ENCODE measurements at places on chromosomes 7 and 10.

DNA sequence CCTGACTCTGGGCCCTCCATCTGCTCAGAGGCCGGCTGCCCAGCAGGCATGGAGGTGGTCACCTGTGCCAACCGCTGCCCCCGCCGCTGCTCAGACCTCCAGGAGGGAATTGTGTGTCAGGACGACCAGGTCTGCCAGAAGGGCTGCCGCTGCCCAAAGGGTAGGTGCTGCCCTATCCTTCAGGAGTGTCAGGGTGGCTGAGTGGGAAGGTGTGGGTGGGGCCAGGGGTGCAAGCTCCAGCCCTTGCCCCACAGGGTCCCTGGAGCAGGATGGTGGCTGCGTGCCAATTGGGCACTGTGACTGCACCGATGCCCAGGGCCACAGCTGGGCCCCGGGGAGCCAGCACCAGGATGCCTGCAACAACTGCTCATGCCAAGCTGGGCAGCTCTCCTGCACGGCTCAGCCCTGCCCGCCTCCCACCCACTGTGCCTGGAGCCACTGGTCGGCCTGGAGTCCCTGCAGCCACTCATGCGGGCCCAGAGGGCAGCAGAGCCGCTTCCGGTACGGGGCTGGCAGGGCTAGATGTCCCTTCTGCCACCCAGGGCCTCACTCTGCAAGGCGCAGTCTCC is 17.5 kb upstream of the ZNF862 start:
- DNase-seq = no peak

DNA sequence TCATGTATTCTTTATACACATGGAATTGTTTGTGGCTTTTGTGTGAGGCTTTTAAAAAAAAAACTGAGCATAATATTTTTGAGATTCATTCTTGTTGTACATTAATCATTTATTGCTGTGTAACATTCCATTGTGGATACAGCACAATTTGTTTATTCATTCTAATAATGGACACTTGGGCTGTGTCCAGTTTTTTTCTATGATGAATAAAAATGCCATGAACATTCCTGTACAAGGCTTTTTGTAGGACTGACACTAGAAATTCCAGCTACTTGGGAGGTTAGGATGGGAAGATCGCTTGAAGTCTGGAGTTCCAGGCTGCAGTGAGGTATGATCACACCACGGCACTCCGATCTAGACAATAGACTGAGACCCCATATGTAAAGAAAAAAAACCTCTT is 254.3 kb upstream of the CACNA2D1 start:
- peak; percentile 68 for DNase-seq

DNA sequence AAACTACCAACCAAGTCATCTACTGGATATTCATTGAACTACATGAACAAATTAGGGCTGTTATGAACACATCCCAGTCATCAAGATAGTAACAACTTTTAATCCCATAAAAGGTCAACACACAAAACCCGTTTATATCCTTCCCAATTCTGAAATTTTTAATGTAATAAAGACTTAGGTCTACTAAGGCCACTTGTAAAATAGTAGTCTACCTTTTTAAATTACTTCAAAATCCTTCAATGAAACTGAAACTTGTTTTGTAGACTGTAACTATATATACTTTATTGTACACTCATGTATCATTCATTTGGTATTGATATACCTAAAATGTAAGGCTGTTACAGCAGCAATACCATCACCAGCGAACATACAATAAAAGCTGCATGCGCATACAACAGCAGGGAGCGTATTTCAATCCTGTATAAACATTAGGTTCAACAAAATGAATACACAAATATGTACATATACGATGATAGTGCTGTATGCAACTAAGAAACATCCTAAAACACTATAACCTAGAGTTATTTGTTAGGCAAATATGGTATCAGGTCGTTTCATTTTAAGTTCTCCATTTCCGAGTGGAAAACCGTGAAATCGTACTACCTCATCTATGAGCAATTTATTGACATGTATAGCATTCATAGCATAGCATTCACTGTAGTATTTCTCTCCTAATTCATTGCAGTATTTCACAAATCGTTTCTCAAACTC is 973 bp downstream of the ATAD1 start:
- peak; percentile 25 for DNase-seq

DNA sequence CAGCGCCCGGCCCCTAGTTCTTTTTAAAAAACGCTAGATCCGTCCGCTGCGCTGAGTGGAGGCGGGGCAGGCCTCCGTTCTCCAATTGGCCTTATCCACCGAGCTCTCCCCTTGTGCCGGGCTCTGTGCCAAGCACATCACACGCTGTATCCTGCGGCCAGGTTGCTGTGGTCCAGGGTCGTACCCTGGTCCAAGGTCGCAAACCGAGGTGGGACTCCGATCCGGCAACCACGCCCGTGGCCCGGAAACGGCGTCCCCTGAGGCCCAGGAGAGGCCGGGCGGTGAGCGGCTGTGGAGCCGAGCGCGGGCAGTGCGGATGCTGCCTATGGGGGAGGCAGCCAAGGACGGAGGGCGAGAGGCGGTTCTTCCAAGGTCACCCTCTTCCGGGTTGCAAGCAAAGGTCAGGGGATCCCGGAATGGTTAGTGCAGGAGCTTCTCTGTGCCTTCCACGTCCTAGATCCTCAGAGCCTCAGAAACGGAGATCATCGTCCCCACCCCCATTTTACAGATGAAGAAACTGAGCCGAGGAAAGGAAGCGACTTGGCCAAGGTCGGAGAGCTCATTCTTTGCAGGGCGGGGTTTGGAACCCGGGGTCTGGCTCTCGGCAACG is 72.4 kb upstream of the LRRC4 start:
- DNase-seq = no peak

- no peak for DNase-seq
These were observed 30.0 kb downstream of the AKR1B1 start for GRCh38 chr7:134428942-134429341.

DNA sequence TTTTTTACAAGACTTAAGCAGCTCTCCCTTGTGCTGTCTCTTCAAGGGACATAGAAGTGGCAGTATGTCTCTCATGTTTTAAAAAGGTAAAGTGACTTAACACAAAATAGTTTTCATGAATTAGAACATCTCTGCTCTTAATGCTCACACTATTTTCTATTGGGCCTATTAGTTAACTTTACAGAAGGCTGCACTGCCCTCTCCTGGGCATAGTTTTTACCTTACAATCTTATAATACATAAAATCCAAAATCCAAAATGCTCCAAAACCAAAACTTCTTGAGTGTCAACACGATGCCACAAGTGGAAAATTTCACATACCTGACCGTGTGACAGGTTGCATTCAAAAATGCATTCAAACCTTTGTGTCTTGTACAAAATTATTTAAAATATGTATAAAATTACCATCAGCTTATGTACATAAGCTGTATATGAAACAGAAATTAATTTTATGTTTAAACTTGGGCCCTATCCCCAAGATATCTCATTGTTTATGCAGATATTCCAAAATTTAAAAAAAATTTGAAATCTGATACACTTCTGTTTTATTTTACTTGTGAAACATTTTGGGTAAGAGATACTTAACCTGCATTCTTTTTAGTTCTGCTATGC is 25.8 kb downstream of the TES start:
- peak; percentile 51 for DNase-seq

GRCh38 chr7:36777062-36777461 is 52.8 kb upstream of the AOAH start:
- no peak for DNase-seq

GRCh38 chr7:119028736-119029135 is 804.2 kb downstream of the ANKRD7 start:
- DNase-seq = no peak

DNA sequence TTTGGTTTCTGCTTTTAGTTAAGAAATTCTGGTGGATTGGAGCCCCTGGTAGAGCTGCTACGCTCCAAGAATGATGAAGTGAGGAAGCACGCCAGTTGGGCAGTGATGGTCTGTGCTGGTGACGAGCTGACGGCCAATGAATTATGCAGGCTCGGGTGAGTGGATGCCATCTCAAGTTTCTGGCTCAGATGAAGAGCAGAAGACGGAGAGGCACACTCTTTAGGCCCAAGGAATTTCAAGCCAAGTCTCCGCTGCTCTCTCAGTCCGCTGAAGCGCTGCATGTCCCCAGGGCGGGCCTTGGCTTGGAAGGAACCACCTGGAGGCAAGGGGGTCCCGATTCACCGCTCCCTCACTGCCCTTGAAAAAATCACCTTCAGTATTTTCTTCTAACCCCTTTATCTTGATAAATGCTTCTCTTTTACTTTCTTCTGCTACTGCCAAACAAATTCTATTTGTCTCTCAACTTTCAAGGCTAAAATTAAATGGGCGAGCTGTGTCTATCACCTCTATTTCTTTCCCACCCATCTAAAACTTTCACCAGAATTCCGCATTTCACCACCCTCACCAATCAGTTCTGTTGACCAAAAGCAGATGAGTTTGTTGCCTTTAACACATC is 74.2 kb downstream of the ARMC3 start:
- no peak for DNase-seq

- DNase-seq = no peak
These were observed 6.4 kb downstream of the ANTXRL start for GRCh38 chr10:46293228-46293627.

GRCh38 chr10:49162761-49163310 is 25.4 kb downstream of the TMEM273 start:
- DNase-seq = no peak

- peak; percentile 48 for DNase-seq
These were observed 56.8 kb upstream of the SVIL start for GRCh38 chr10:29691564-29692072.

GRCh38 chr10:105702211-105702610 is 1061.1 kb downstream of the SORCS3 start:
- no peak for DNase-seq

DNA sequence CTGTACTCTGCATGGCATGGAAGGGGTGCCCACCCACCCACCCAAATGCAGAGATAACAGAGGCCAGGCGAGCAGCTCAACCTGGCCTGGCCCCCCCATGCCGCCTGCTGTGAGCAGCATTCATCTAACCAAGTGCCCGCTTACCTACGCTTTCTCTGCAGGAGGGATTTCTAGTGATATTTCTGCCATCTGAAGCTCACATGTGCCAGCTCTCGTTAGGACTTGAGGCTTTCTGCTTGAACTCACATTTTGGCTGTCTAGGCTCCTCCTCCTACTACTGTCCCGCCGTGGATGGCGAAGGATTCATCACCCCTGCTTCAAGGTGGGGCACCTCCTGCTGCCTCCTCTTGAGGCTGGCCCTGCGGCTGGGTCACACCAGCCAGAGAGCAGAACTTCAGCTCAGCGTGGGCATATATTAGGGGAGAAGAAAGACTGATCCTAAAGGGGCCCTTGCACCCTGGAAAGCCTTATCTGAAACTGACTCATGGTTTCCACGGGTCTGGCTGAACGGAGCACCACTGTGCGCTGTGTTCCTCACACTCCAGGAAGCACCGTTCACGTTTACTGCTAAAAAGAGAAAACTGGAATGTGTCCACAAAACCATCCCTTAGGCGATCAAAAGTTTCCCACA is 45.5 kb downstream of the CTBP2 start:
- no peak for DNase-seq

DNA sequence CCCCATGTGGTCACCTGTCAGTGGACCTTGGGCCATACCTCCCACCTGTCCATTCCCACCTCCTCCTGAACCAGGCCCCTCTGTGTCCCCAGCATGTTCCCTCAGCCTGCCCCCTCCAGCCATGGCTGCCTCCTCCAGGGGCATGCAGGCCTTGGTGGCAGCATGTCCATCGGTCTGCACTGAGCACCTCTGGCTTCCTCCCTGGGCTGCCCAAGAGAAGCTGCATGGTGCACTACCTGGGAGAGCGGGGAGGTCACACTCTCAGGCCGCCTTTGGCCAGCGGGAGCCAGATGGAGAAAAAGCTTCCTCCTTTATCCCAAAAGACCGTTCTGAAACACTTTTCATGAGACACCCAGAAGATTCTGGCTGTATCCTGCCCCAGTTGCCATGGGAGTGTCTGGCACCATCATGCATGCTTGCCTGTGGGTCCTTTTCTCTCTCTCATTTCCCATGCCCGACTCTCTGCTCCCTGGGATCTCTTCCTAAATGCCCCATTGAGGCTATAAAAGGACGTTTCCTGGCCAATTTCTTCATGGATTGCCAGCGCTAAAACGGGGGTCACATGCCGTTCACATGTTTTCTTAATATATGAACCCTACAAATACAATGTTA is 45.5 kb upstream of the MGMT start:
- no peak for DNase-seq

DNA sequence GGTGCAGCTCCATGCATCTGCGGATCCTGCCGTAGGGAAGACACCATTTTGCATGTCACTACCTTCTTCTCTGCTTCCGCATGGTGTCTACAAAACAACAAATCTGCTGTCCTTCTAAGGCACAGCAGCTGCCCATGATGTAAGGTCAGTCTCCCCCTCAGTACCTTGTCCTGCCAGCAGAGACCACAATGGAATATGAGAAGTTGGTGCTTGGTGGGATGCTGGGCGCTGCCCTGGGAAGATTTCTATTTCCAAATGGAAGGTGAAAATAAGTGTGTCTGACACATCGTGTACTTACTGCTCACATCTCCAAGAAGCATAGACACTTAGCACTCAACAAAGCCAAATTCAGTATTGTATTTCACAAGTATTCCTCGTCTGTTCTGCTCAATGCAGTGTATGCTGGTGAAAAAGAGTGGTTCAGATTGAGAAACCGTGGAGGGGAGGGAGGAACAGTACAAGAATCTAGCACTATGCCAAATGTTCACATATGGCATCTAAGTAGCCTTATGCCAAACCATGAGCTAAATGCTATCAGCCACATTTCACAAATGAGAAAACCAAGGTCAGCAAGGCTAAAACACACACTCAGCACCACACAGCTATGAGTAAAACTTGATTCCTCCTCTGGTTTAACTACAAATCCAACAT is 95.0 kb downstream of the GRB10 start:
- no peak for DNase-seq

DNA sequence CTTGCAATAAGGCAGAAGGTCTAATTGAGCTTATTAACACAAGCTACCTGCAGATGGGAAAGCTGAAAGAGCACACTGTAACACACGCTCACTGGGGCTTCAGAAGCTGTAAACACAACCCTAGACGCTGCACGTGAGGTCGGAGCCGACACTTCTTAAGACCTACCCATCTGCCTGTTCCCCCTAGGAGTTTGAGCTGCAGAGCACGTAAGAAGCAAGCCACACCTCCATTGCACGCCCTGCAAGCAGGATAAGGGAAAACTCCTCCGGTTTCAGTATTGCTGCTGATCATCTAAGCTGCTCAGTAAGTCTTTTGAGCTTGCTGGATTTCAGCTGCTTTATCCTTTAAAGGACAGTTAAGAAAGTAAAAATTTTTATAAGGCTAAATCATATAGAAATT is 244.0 kb upstream of the ZWINT start:
- no peak for DNase-seq

DNA sequence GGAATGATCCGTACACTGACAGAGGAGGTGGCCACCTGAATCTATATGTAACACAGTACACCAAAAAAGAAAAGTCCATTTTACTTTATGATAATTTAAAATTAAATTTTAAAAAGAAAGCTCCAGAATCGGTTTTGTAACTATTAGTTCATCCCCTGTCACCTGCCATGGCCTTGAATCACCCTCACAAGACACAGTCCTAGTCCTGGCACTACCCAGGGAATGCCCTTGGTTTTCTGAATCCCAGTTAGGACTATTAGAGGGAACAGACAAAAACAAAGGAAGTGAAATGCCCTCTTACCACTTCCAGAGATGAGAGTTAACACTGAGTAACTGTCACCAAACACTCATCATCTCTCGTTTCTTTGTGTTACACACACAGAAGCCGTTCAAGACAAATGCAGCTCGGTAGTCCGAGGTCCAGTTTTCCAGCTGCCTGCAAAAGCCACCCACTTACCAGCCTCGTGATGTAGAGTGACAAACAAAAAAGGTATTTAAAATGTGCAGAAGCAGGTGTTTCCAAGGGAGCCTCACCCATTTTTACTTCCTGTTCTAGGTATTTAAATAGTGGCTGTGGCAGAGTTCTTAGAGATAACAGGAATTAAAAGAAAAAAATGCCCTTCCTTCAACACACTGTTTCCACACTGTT is 6.1 kb downstream of the PTPRN2 start:
- no peak for DNase-seq

- DNase-seq = no peak
These were observed 118.7 kb downstream of the RALA start for GRCh38 chr7:39741942-39742623.
